T-helper 17 cell (primary cell): ENCODE measurements at places on chromosomes 12 and 14. TPM values are rescaled to one million over a fixed set of nuclear protein-coding genes. Genes with fewer than 3 reads are reported as not detected.

KRT82 gene
- not detected for total RNA-seq

RDH16 gene
- total RNA-seq = 0.81 TPM

SLC25A47 gene
- total RNA-seq = not detected

DNAH10 gene
- total RNA-seq = 0.08 TPM

DEPDC4 gene
- not detected for total RNA-seq

TEAD4 gene
- not detected for total RNA-seq

DNA sequence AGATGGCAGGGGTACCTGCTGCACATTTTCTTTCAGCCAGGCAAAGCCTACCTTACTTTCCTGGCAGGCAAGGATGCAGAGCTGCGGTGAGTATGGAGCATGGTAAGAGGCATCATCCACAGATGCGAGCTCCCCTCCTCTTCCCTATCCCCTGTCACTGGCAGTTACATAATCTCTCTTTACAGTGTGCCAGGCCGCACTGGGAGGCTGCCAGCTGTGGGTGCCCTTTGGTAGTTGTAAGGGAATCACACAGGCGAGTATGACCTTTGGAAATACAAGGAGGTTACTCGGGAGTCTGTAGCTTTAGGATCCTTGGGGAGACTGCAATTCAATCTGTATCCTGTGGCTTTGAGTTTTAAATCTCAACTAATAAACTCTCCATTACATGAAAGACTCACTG is 132.5 kb downstream of the KTN1 start:
- no peaks in the 10 kb centered on the region for H3K36me3 ChIP-seq
- H3K27me3 ChIP-seq = no peaks in the 10 kb centered on the region
- no peaks in the 10 kb centered on the region for H3K4me1 ChIP-seq
- no peak for DNase-seq
- H3K4me3 ChIP-seq = no peak overlapping the region

GRCh38 chr12:98471085-98471484 is 44.3 kb upstream of the TMPO start:
- H3K4me1 ChIP-seq = no peaks in the 10 kb centered on the region
- no peak overlapping the region for H3K4me3 ChIP-seq
- H3K27ac ChIP-seq = no peak overlapping the region
- H3K36me3 ChIP-seq = peaks cover 3% of the 10 kb centered on the region

DNA sequence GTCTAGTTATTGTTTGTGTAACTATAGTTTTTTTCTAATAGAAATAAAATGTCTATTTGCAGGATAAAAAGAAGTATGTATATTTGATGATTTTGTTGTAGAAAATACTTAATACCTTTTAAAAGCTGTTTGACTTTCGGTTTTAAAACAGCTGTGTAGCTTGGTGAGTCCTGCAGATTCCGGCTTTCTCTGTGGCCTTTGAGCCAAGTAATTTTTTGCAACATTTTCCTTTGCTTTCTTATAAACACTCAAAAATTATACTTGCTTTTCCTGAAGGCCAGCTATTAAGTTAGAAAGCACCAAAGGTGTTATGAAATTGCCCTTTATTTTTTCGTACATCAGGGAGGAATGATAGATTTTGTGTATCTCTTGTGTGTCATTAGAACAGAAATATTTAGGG is 63.6 kb downstream of the CRADD start:
- no peak for DNase-seq
- H3K4me3 ChIP-seq = peak overlapping the region; percentile 93
- H3K4me1 ChIP-seq = peaks cover 46% of the 10 kb centered on the region

- H3K4me3 ChIP-seq = no peak overlapping the region
- no peak overlapping the region for H3K27ac ChIP-seq
- DNase-seq = no peak
- H3K27me3 ChIP-seq = no peaks in the 10 kb centered on the region
Observed at GRCh38 chr12:34401659-34402227, 379.4 kb downstream of the ALG10 start.

GRCh38 chr14:71511152-71511551 is 421.1 kb upstream of the RGS6 start:
- DNase-seq = no peak
- no peak overlapping the region for H3K4me3 ChIP-seq
- H3K27ac ChIP-seq = peak overlapping the region; percentile 51
- peaks cover 13% of the 10 kb centered on the region for H3K36me3 ChIP-seq
- no peaks in the 10 kb centered on the region for H3K27me3 ChIP-seq

DNA sequence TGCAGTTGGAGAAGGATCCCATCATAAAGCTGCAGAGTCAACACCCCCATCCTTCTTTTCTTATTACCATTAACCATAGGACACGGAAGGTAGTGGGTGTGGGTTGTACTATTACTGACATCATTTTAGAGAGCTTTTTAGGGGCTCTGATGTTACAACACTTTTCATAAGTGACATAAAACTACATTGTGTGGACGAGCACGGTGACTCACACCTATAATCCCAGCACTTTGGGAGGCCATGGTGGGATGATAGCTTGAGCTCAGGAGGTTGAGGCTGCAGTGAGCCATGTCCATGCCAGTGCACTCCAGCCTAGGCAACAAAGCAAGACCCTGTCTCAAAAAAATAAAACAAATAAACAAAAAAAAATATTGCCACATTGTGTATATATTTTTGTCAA is 167.1 kb downstream of the DUSP6 start:
- DNase-seq = no peak
- H3K27ac ChIP-seq = no peak overlapping the region
- no peak overlapping the region for H3K4me3 ChIP-seq
- no peaks in the 10 kb centered on the region for H3K36me3 ChIP-seq
- peaks cover 9% of the 10 kb centered on the region for H3K4me1 ChIP-seq

GRCh38 chr14:38065106-38065762 is 142.5 kb upstream of the SSTR1 start:
- no peaks in the 10 kb centered on the region for H3K27me3 ChIP-seq
- H3K4me1 ChIP-seq = peaks cover 9% of the 10 kb centered on the region
- H3K4me3 ChIP-seq = peak overlapping the region; percentile 77
- no peak for DNase-seq
- H3K27ac ChIP-seq = peak overlapping the region; percentile 93
- no peaks in the 10 kb centered on the region for H3K36me3 ChIP-seq

DNA sequence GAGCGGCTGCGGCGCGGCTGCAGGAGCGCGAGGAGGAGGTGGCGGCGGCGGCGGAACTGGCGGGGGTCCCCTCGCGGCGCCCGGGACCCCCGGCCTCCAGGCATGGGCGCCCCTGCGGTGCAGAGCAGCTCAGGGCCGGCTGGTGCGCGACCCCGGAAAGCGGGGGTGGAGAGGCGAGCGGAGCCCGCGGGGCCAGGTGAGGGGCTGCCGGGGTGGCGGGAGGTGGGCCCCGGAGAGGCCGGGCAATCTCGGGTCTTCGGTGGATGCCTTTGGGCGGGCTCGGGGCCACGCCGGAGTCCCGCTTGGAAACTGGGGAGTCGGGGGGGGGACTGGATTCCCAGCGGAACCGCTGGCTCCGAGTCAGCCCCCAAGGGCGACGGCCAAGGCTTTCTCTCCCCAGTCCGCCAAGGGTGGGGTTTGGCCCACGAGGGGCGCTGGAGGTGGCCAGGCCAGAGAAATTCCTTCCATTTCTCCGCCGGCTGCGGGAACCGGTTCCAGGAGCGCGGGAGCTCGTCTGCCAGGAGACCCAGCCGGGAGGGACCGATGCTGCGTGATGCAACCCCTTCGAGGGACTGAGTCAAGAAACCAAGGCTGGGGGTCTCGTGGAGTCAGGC is 13.9 kb upstream of the NR4A1 start:
- DNase-seq = no peak
- peak overlapping the region; percentile 58 for H3K4me3 ChIP-seq
- no peak overlapping the region for H3K27ac ChIP-seq
- H3K4me1 ChIP-seq = peaks cover 30% of the 10 kb centered on the region
- no peaks in the 10 kb centered on the region for H3K27me3 ChIP-seq
- no peaks in the 10 kb centered on the region for H3K36me3 ChIP-seq

DNA sequence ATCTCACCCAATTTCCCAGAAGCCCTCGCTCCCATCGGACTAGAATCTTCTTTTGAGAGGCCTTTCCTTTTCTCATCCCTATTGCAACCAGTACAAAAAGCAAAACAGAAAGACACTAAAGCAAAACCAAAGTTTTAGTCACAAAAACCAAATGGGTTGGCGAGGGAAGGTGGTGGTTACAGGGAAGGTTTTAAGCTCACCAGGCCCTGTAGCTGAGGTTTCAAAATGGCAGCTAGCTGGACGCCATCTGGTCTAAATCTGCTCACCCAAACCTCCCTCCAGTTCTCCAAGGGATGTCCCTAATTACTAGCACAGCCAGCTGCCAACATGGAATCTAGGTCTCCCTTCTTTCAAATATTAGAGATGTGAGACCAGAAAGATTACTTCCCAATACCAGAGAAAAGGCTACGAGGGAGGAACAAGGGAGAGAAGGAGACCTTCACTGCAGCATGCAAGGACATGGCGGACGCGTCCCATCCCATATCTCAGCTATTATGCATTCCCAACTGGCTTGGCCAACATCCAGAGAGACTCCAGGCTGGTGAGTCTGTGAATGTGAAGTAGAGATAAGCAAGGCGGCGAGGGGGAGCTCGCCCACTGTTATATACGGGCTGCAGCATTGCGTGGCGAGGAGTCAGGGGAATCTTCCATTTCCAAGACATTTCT is 70.8 kb downstream of the DPF3 start:
- no peak overlapping the region for H3K4me3 ChIP-seq
- peaks cover 2% of the 10 kb centered on the region for H3K36me3 ChIP-seq
- H3K27me3 ChIP-seq = peaks cover 34% of the 10 kb centered on the region
- H3K4me1 ChIP-seq = no peaks in the 10 kb centered on the region

GRCh38 chr14:55968741-55969140 is 149.5 kb upstream of the PELI2 start:
- H3K4me3 ChIP-seq = no peak overlapping the region
- DNase-seq = no peak
- no peaks in the 10 kb centered on the region for H3K36me3 ChIP-seq
- no peak overlapping the region for H3K27ac ChIP-seq
- H3K27me3 ChIP-seq = peaks cover 42% of the 10 kb centered on the region

DNA sequence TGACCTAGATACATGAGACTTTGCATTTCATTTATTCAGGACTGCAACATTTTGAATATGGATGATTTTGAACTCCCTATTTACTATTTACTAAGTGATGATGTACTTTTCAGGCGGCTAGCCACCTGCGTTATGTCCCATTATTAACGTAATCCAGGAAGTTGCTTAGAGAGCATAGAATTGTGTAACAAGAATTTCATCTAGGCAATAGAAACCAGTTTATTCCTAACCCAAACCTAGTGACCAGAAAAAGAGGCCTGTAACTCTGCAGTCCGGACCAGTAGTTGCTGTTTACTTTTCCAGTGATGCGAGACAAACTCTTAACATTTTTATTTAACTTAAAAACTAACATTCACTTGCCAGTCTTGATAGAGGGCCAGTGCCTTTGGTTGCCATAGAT is 12.3 kb downstream of the NUDT4 start:
- peaks cover 23% of the 10 kb centered on the region for H3K4me1 ChIP-seq
- no peak for DNase-seq
- H3K36me3 ChIP-seq = no peaks in the 10 kb centered on the region
- no peak overlapping the region for H3K4me3 ChIP-seq
- H3K27me3 ChIP-seq = no peaks in the 10 kb centered on the region

- H3K4me1 ChIP-seq = peaks cover 22% of the 10 kb centered on the region
- H3K27ac ChIP-seq = no peak overlapping the region
- no peak overlapping the region for H3K4me3 ChIP-seq
- no peaks in the 10 kb centered on the region for H3K27me3 ChIP-seq
- H3K36me3 ChIP-seq = peaks cover 2% of the 10 kb centered on the region
Observed at GRCh38 chr14:96519970-96520369, 17.8 kb downstream of the PAPOLA start.
